ENCODE measurements at places on chromosomes 1 and 21.
A peak's percentile ranks its signal among the peaks of the same experiment; 100 is the strongest.

DNA sequence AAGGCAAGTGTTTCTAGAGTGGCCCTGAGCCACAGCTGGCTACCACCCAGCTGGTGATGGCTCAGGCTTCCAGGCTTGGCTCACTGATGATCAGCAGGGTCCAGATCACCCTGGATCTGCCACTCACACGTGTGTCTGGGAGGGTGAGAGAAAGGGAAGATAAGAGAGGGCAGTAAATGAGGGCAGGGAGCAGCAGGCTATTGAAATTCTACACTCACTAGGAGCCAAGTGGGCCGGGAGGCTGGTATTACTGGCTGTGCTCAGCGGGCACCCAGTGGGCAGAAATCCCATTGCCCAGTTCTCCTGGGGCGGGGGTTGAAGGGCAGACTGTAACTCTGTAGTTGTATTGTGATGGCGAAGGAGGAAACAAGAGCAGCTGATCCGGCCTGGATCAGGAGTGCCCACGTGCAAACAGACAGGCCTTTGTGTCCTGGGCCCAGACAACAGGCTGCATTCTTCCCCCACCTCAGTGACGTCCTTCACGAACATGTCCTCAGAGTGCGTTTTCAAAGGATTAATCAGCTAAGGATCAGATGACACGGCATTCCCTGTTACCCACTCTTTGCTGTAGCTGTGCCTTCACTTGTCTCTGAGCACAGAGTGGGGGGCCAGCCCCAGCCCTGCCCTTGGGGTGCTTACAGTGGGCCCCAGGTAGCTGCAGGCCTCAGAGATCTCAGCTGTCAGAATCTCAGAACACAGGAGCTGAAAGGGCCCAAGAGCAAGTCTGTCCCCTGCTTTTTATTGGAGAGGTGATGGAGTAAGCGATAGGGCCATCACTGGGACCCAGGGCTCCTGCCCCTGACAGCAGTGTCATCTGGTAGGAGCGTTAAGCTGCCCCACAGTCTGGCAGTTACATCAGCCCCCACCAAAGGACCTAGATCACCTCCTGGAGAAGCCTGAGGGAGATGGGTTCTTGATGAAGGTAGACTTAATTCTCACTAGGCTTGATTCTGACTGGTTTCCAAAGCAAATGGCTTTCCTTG lies 60.5 kb downstream of the ATP1A1 start:
- DNase-seq, result peak; percentile 78

DNA sequence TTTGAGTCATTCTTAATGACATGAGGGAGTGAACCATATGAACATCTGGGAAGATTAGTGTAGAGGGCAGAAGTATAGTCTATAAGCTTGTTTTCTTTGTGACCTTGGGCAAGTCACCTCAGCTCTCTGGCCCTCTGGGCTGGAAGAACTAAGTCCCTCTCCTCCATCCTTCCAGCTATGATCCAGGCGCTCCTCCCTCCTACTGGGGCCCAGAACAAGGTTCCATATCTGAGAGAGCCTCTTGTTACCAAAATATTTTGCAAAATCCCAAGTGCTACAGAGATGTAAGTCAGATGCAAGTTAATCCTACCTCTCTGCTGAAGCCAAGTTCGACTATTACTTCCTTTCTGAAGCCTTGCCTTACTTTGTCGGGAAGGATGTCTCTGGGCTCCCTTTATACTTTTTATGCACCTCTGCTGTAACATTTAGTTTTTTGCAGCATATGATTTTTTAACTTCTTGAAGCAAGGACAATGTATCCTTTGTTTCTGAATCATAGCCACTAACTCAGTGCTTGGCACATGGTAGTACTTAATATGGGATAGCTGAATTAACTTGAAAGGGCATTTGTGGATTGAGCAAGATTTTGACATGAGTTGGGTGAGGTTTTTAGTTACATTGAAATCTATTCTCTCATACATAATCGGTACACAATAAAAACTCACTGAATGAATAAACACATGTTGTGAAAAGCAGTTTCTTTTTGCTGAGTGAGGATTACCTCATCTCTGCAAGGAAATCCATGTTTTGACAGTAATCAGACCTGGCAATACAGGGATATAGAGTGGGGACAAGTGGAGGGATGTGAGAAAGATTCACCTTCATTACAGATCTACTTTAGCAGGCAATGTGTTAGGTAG lies 54.7 kb upstream of the BEND5 start:
- DNase-seq, result no peak

DNA sequence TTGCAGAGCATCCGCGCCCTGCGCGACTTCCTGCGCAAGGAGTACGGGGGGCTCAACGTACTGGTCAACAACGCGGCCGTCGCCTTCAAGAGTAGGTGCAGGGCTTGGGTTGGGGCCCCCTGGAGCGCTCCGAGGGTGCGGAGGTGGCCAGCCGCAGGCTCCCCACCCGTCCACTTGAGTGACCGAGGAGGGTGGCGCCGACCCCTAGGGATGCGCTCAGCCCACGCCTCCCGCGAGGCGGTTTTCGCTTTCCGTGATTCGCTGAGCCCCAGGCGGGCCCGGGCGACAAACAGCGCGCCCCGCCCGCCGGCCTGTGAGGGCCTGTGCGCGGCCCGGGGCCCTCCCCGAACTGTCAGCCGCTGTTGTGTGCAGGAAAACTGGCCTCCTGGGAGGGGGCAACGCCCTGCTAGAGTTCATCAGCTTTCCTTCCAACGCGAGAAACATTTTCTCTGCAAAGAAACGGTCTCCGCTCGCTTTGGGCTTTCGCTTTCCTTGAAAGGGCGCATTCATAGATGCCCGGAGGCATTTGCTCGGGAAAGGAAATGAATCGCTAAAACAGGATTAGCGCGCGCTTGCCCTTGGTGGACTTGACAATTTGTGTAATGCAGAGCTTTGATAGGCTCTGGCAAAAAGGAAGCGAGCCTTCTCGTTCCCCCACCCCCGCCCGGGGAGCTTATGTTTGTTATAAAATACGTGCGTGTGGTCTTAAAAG lies 668 bp downstream of the CBR3 start:
- DNase-seq, result no peak

GRCh38 chr1:212785871-212786270 lies 5.7 kb downstream of the NSL1 start:
- no peak for DNase-seq

DNA sequence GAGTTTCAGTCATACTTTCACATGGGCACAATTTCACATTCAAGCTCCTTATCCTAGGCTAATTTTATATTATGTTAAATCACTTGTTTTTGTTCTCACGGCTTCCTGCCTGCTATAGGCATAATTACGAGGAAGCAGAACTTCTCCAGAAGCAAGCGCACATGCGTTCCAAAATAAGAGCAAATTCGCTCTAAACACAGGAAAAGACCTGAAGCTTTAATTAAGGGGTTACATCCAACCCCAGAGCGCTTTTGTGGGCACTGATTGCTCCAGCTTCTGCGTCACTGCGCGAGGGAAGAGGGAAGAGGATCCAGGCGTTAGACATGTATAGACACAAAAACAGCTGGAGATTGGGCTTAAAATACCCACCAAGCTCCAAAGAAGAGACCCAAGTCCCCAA lies at the start of gene CORT:
Gene CORT (plus strand): TSS at position 281 of the 400 bp plus-strand sequence. CDS start 193 bp downstream, outside the sequence.
- no peak for DNase-seq

DNA sequence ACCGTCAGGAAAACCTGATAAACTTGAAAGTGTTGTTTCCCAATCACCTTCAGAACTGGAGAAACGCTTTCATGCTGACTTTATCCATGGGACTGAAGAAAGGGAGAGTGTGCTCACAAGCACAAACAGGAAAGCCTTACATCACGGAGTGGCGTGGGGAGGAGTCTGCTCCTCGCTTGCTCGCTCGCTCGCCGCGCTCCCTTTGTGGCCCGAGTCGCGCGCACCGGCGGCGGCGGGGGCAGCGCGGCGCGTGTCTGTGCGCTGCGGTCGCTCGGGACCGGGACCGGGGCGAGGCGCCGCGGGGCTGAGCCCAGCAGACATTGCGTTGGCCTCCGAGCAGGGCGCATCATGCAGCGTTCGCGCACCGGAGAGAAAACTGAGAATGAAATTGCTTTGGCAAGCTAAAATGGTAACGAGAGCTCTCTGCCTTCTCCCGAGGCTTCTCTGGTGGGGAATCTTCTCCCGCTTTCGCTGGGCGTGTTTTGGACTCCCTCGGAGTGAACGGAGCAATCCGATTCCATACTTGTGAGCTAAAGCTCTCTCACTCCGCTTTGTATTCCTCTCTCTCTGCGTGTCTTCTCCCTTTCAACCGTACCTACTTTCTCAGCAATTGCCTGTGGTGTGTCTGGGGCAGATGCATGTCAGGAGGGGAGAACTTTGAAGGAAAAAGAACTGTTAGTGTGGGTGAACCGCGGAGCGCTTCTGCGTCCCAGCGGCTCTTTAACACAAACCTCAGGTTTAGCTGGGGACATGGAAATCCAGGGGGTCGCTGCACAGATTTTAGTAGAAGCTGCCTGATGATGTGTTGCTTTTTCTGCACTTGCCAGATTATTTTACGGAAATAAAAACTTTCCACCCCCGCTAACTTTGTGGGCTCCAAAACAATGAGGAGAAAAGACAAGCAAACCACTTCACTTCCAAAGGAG lies at the start of gene RGL1:
Gene RGL1 (plus strand): TSS at position 205 of the 926 bp plus-strand sequence. CDS start 178 bp downstream, at position 383.
- no peak for DNase-seq

GRCh38 chr1:156886583-156887281 lies 6.8 kb upstream of the PEAR1 start:
- DNase-seq, result no peak

DNA sequence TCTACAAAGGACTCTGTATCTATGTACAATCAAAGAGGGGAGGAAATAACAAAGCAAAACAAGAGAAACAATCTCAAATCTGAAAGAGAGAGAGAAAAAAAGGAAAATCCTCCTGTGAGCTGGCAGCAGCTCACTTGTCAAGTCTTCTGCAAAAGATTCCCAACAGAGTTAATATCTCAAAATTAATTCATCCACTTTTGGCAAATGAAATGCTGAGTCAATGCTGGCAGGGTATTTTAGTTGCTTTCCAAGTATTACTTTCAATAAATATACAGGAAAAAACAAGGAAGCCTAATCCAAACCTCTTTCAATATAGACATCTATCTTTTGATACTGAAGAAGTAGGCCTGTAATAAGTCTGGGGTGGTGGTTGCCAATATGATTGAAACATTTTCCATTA lies 613.9 kb upstream of the NEGR1 start:
- no peak for DNase-seq

DNA sequence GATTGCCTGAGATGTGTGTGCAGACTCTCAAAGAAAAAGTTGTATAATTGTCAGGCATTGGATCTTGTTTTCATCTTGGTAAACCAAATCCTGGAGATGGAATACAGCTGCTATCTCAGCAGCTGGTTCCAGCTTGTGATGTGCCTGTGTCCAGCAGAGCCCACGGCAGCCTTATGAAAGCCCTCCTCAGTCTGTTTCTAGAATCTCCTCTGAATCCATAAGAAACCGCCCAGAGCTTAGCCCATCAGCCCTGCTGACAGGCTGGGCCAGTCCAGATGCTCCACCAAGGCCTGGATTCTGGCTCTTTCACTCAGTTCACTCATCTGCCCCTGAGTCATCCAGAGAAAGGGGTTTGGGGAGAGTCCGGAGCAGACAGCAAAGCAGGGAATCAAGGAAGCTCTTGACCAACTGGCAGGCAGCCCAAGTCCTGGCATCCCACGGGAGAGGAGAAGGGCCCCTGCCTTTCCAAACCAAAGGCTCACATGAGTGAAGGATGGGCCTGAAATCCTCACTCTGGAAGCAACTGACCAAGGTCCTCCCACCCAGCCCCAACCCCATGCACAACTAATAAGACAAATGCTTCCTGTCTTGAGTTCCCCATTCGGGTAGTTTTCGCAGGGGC lies 45.7 kb downstream of the NAV1 start:
- no peak for DNase-seq

GRCh38 chr1:16235944-16236510 lies 956 bp downstream of the CPLANE2 start:
- peak; percentile 83 for DNase-seq

GRCh38 chr1:53951697-53952096 lies 5.5 kb downstream of the LRRC42 start:
- DNase-seq, result no peak

DNA sequence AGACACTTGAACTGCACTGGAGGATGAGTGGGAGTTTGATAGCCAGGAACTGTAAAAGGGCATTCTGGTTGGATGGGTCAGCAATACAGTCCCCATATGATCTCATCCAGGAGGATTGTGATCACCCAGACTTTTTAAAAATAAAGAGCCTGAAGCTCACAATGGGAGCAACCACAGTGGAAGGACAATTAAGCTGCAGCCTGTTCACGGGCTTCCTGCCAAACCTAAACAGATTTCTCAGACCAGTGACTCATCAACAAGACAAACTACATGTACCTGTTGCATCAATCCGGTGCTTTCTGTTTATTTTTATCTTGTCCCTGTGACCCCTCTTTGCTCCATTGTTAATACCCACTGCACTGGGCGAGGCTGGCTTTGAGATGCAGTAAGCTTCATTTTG lies 52.3 kb downstream of the PAPPA2 start:
- DNase-seq, result no peak

- no peak for DNase-seq
These were observed 30.0 kb downstream of the TBX15 start for GRCh38 chr1:118958140-118958539.

DNA sequence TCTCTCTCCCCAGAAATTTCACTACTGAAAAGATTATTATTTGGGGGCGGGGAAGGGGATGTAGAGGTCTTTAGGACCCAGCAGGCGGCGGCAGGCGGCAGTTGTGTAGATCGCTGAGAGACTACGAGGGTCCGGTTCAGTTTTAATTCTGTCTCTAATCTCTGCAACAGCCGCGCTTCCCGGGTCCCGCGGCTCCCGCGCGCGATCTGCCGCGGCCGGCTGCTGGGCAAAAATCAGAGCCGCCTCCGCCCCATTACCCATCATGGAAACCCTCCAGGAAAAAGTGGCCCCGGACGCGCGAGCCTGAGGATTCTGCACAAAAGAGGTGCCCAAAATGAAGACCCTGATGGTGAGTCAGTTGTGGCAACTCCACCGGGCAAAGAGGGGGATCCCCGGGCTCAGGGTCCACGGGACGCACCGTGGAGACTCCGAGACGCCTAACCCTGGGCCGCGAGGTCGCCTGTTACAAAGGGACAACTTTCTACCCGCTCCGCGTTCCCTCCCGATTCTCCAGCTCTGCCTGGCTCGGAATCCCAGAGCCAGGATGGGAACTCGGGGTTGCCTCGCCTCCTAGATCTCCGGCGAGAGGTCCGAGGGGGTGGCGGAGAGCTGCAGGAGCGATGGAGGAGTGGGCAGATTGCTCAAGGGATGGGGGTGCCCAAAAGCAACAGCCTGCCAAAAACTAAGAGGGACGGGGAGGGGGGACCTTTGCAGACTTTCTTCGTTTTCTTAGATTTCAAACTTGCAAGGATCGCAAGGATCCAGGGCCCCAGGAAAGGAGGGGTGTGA lies at the start of gene ST6GALNAC5:
Gene ST6GALNAC5 (plus strand): TSS at position 139 of the 789 bp plus-strand sequence.
- no peak for DNase-seq

- DNase-seq, result no peak
These were observed 14.0 kb downstream of the OLFML2B start for GRCh38 chr1:162009501-162010174.

GRCh38 chr21:37208056-37208721 lies 58.9 kb downstream of the VPS26C start:
- no peak for DNase-seq

GRCh38 chr1:160682983-160683865 lies 28.4 kb downstream of the CD48 start:
- no peak for DNase-seq

DNA sequence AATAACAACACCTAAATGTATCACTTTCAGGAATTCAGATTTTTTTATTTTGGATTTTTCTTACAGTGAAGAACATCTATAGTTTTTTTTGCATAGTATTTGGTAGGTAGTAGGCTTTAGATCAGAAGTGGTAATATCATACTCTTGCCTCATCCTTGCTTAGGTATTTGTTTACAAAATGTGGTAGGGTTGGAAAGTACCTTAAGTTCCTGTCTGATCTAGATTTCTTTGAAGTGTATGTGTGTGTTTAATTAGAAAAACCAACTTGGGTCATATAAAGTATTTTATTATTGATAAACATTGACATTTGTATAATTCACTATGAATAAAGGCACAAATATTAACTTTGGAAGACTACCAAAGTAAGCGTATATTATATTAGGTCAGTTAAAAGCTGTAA lies 85.3 kb upstream of the GPR88 start:
- no peak for DNase-seq

All from hematopoietic multipotent progenitor cell treated with erythropoietin and hydrocortisone succinate and interleukin-3 and kit ligand, for 17 days (in vitro differentiated cells).